ENCODE measurements at places on chromosomes 2 and 18.

DNA sequence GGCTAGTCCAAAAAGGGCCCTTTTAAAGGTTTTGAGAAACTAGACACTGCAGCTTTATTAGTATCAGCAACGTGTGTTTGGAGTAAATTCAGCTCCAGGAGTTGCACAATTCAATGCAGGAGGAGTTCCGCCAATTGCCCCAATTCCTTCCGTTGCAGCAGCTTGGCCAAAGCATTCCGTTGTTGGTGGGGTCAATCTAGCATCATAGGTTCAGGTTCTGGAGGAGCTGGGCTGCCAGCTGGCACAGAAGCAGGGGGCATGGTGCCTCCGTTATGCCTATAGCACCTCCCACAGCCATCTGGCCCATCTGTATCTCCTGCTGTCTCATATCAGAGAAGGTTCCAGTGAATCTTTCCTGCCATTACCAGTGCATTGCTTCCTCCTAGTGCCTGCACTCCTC is 55.4 kb downstream of the REL start:
- DNase-seq, result no peak

GRCh38 chr18:23982155-23983079 is 32.1 kb upstream of the TTC39C start:
- DNase-seq, result no peak

GRCh38 chr18:63111671-63112402 is 207.7 kb downstream of the BCL2 start:
- no peak for DNase-seq

- DNase-seq, result no peak
Observed at GRCh38 chr18:79587779-79588635, 91.6 kb upstream of the CTDP1 start.

DNA sequence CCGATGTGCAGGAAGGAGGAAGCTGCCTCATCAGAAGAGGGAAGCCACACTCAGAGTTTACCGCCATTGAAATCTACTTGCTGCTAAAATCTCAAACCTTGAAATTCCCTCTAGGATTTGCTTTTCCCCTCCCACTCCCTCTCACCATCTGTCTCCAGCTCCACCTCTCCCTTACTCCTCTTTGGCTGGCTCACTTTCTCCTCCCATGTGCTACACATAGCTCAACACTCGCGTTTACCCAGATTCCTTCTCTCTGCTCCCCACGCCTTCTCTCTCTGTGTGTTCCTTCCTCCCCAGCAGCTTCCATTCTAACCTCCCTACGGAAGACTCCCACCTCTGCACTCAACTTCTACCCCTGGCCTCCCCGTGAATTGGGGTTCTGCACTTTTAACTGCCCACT is 143.1 kb downstream of the DNER start:
- DNase-seq, result no peak

DNA sequence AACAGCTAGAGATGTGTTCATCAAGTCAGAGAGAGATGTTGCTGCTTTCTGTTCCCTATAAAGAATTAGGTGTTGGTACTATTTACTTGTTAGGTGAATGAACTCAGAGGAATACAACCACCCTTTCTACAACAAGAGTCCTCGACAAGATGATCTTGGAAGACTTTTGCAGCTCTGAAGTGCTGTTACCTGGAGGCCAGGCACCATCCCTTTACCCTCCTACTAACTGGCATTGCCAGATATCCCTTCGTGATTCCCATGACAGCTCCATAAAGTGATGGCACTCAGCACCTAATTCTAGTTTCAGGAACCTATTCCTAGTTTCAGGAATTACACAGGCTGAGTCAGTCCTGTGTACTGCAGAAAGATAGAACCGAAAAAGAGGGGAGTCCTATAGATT is 9.9 kb downstream of the ARPC2 start:
- DNase-seq, result no peak

GRCh38 chr2:240840435-240841060 is 20.5 kb upstream of the KIF1A start:
- DNase-seq, result no peak

DNA sequence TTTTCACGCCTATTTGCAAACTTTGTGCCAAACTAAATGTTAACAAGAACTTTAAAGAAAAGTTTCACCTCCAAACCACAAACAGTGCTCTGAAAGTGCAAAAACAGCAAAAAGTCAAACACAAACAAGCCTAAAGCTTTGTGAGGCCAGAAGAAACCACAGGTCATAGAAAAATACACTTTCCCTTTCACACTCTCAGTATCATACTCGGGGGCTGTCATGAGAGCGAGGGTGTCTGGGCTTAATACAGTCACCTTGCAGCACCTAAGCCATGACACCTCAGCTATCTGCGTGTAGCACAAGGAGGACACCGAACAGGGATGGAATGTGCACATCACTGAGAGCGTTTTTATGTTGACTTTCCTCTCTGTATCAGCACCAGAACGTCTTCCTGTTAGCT is 26.6 kb upstream of the SEH1L start:
- no peak for DNase-seq

- no peak for DNase-seq
Observed at GRCh38 chr2:120662746-120663145, 72.9 kb upstream of the GLI2 start.

DNA sequence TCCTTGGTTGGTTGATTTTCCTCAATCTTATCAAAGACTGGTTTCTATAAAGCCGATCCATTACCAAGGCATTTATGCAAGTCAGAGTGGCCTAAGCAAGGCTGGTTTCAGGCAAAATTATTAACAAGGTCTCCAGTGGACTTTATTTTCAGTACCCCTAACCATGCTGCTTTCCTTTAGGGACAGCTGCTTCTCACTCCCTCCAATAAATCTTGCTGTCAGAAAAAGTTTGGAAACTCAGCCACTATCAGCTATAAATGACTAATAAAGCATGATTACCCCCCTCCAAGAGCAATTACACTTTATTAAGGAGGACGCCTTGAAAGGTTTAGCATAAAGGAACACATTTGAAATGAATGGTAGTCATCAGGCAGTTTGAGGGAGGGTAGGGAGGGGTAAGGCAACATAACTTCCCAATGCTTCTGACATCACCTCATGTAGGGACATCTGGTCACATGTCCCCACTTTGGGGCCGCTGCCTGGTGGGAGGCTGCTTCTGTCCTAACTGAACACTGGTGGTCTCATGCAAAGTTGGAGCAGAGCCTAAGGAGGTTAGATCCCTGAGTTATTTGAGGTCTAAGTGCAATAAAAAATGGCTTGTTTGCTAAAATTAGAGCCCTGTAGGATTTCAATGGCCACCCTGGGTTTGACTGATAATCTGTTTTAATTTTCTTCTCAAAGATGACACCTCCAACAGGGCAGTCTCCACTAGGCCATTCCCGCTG is 58.0 kb upstream of the TMEM178A start:
- no peak for DNase-seq

DNA sequence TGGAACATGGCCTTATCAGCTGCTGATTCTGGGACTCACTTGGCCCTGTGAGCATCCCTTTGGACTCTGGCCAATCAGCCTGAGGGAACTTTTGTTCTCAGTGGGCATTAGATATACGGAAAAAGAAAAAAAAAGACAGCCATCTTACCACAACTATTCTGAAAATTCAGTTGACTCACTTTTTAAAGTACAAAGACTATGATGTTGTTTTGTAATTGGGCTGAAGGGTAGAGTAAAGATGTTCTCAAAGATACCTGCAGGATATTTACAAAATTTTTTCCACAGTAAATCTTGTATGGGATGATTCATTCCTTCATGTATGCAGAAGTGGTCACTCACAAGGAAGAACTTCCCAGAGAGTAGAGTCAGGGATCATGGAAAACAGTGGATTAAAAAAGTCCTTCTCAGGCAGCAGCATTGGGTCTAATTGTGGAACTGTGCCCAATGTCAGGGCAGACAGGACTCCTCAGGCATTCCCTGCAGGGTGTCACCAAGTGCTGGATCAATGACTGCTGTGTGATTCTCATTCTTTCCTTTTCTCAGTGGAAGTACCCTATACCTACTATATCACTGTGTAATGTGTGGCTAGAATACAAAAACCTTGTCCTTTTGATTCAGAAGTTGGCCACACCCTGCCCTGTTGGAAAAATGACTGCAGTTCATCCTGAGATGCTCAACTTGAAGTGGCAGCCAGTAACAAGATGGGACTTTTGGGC is 35.4 kb downstream of the SULT1C4 start:
- no peak for DNase-seq

DNA sequence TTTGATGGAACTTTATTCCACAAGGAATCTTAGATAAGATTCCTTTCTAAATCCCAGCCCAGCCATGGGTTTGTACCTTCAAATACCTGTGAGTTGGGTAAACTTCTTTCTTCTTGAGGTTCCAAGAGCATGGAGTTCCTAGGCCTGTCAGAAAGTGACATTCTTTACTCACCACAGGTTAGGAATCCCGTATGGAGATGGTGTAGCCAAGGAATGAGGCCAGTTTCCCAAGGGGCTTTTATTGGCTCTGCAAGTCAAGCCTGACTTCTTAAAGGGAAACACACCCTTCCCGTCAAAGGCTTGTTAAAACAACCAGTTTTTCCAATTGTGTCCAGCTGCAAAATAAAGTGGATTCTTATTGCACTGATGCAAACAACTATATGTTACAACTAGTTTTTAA is 45.8 kb downstream of the STK17B start:
- no peak for DNase-seq

DNA sequence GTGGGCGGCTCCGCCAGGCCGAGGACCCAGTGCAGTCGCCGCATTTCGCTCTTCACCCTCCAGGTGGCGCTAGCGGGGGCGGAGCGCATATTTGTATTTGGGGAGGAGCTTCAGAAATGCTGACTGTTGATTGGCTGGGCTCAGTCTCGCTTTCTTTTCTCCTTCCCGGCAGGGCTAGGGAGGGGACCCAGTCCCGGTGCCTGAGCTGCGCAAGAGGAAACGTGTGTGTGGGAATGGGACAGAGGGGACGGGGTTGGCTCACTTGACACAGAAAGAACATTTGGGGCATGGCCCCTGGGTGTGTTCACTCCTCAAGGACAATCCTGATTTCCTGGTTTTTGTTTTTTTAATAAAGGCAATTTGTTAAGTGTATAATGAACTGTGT is 20.3 kb upstream of the DNMT3A start:
- peak; percentile 91 for DNase-seq

DNA sequence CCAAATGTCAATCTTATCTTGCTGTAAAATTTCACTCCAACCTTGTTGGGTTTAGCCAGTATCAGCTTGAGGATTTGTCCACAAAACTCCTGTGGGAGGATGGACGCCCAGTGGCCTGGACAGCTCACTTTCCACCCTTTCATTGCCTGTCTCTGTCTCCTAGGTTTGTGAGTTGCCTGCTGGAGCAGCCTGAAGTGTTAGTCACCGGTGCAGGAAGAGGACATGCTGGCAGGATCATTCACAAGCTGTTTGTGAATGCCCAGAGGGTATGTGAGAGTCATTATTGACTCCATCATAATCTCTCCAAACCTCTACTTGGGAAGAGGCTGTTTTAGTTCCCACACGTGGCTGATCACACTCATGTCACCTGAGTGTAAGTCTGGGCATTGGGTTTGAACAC is 112.3 kb downstream of the RAB3GAP1 start:
- DNase-seq, result no peak

DNA sequence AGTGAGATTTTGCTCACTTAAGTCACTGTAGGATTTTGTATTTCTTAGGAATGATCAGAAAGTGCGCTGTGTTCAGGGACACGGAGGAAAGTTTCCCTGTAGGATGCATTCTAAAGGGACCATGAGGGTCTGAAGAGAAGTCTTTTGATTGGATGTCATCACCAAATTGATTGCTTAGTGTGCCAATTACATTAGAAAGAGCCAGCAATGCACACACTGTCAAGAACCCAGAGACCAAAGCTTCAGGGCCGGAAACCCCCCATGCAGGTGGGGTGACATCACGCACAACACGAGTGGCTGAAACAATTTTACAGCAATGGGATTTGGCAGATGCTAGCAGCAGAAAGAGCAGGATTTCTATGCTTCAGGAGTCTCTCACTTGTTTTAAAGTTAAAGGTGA is 242.4 kb downstream of the NAPG start:
- no peak for DNase-seq

- no peak for DNase-seq
Observed at GRCh38 chr2:19176977-19177376, 181.4 kb downstream of the OSR1 start.
